SHP77 treated with DMSO at 0.1 percent for 48 hours (cell line): ENCODE measurements at places on chromosomes 2 and 18.

- DNase-seq, result no peak
Observed at GRCh38 chr2:260507-261161, 3.2 kb downstream of the SH3YL1 start.

GRCh38 chr18:32454593-32454992, 16.1 kb downstream of the GAREM1 start:
- no peak for DNase-seq

DNA sequence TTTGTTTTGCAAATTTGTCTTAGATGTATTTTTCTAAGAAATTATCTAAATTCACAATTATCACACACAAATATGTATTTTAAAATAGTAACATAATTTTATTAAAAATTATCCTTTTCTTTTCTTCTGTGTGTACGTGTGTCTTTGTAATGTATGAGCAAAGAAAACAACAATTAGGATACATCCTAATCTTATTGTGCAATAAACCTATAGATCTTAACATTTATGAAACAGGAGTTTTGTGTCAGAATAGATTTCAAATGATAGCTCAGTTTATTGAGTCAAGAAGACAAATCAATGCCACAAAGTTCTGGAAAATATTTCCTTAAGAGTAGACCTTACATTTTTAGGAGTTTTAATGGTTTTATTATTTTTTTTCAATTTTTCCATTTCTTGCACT, 212.2 kb downstream of the KCNJ3 start:
- DNase-seq, result no peak

DNA sequence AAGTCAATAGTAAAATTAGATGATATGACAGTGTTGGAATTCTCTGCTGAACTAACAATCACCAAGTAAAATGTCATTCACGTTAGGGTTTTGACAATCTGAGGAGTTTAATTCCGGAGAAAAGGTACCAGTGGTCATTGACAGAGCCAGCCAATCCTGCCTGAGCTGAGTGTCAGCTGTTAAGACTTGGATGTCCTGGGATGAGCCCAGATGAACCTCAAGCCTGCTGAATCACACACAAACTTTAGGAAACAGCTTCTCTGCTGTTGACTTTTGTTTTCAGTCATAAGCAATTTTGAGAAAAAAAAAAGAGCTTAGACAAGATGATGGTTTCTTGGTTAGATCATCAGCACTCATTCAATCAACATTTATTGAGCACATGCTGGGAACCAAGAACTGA, 600.0 kb upstream of the SLC39A10 start:
- no peak for DNase-seq

GRCh38 chr18:23964282-23965238, 50.0 kb upstream of the TTC39C start:
- no peak for DNase-seq

DNA sequence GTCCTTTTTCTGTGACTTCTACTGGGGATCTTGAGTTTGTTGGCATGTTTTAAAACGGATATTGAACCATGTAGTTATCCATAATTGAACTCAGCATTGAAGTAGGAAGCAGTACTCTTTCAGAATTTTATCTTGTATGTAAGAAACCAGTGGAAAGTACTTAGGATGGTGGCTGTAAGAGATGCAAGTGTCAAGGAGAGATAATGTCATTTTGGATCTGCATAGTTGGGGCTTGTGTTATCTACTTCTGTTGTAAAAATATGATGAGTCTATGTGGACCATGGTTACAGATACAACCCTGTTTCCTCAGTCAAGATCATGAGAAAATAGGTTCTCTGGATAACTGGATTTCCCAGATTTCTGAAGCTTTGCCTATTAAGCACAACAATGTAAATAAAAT, 113.7 kb downstream of the NAB1 start:
- no peak for DNase-seq

DNA sequence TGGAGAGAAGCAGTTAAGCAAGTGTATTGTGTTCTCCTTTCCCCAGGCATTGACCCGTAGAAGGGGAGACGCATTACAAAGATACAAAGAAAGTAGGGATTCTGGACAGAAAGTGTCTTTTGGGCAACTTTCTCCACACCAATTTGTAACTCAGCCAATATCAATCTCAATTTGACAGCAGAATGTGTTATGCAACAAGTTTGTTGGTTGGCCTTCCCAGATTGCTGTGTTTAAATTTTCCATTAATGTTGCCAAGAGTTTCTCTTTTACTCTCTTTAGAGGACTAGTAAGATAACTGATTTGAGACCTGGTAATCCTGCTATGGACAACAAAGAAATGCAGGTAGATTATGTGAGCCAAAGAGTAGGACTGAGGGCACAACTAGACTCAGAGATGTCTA, 279.6 kb downstream of the ZNF804A start:
- no peak for DNase-seq

GRCh38 chr18:78526275-78526674, 453.3 kb upstream of the SALL3 start:
- DNase-seq, result no peak

DNA sequence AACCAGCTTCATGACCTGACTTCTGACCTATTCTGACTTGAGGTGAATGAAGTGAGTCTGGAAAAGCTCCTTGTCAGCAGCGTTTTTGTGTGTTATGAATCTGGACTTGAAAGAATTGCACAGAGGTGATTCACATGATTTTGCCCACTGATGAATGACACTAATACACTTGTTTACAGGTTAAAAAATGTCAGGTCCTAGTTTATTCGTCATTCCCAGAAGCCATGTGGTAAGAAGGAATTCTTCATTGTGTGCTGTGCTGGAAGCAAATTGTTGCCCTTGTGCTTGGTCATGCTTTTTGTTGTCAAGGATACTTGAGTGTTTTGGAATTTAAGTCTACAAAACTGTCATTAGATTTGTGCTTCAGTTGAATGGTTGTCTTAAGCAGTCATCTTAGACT, 15.5 kb downstream of the SEC11C start:
- DNase-seq, result no peak
